GM12891 (cell line): ENCODE measurements at places on chromosomes 3 and 15.

GRCh38 chr15:87938031-87938430 lies 318.5 kb downstream of the NTRK3 start:
- DNase-seq, result no peak

- DNase-seq, result no peak
Observed at GRCh38 chr3:4429648-4430350, 37.3 kb downstream of the SUMF1 start.

DNA sequence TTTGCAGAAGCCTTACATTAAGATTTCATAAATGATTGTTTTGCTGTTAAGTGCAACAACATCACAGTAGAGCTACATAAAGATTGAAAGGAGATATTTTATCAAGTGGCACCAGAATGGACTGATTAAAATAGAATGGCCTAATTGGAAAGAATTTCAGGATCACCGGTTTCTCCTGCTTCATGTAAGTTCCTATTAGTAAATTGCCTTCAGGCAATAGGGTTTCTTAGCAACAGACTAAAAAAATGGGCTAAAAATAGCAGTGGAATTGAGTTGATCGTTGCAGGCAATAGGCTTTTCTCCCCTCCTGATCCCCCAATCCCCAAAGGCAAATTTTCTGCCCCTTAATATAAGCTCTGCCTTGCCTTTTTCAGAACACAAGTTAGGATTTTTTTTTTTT lies 917 bp downstream of the LNP1 start:
- DNase-seq, result no peak

GRCh38 chr3:39529577-39529976 lies 62.1 kb downstream of the MOBP start:
- no peak for DNase-seq

GRCh38 chr3:144121661-144122060 lies 150.0 kb downstream of the DIPK2A start:
- no peak for DNase-seq

GRCh38 chr15:52622791-52623190 lies 54.0 kb upstream of the ARPP19 start:
- no peak for DNase-seq

- DNase-seq, result peak; percentile 86
Observed at GRCh38 chr15:89430530-89431341, 65.6 kb downstream of the RHCG start.

DNA sequence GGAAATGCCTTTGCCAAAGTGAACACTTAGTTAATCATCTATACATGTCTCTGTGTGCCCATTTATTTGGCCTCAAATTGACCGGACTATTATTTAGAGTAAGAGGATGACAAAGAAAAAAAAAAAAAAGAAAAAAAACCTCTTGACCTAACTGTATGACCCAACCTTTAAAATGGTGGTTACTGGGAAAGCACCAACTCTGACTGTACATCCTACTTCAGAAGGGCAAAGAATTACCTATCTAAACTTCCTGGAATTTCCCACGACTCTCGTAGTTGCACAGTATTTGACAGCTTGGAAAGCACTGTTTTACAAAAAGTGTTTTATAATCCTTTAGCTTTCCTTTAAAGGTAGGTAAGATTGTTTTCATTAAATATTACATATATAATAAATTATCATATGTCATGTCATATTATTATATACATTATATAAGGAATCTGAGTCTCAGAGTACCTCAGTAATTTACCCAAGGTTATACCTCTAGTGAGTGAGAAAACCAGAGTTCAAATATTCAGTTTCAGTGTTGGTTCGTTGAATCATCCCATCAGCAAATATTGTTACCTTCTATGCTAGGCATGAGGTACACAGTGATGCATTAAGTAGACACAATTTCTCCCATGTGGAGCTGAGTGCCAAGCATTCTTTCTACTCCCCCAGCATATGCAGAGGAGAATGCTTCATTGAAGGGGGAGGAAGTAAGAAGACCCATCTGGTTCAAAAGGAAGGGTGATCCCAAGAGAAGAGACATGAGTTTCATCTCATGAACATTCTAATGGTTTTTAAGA lies 5.0 kb downstream of the BCL2A1 start:
- DNase-seq, result no peak

- DNase-seq, result no peak
Observed at GRCh38 chr15:57213862-57214261, 162.4 kb upstream of the CGNL1 start.

GRCh38 chr15:95175914-95176658 lies 944.7 kb downstream of the MCTP2 start:
- DNase-seq, result no peak

DNA sequence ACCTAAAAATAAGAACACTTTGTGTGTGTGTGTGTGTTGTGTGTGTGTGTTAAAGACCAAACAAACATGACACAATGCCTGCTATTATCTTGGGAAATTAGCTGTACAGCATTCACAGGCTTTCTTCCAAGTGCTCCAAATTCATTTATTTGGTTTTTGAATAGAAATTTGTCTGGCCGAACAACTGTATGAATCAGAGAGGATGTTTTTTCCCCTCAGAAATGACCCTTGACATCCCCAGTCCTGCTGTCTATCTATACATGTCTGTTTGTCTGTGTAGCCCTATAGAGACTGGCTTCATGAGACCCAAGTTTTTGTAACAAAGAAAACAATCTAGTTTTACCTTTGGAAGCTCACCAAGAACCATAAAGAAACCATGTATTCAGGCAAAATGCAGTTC lies 549.8 kb downstream of the NSUN3 start:
- DNase-seq, result no peak

DNA sequence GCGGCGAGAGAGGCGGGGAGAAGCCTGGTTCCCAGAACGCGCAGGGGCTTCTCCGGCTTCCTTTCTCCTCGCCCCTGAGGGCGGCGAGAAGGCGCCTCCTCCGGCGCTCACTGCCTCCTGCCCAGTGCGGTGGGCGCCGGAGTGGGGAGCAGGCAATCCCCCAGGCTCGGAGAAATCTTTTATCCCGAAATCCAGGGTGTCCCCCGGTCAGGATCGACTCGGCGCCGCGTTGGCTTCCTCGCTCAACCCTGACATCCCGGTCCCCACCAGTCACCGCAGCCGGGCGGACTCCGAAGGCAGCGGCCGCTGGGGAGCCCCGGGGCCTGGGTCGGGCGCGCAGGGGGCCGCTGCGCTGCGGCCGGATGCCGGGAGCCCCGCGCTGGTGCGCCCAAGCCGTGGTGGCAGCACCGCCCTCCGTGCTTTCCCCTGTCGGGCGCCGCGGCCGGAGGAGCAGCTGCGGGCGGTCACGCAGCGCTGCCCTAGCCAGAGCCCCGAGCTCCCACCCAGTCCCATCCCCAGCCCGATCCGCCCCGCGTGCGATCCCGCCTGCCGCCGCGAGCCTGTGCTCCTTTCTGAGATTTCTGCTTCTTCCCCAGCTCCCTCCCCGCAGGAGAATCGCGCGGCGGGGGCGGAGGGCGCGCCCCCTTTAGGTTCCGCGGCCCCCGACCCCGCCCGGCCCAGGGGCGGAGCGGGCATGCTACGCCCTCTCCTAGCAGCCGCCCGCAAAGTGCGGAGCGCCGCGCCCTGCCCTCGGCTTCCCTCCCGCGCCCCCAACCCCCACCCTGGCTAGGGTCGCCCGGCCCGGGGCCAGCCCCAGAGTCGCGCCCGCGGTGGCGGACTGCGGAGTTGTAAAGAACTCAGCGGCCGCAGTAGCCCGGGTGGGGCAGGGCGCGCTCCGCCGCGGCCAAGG lies 683 bp upstream of the CACNA2D3 start:
- peak; percentile 28 for DNase-seq

GRCh38 chr3:106530367-106530766 lies 661.6 kb upstream of the CBLB start:
- DNase-seq, result no peak

- DNase-seq, result no peak
Observed at GRCh38 chr15:90097475-90097874, 4.8 kb downstream of the IDH2 start.

DNA sequence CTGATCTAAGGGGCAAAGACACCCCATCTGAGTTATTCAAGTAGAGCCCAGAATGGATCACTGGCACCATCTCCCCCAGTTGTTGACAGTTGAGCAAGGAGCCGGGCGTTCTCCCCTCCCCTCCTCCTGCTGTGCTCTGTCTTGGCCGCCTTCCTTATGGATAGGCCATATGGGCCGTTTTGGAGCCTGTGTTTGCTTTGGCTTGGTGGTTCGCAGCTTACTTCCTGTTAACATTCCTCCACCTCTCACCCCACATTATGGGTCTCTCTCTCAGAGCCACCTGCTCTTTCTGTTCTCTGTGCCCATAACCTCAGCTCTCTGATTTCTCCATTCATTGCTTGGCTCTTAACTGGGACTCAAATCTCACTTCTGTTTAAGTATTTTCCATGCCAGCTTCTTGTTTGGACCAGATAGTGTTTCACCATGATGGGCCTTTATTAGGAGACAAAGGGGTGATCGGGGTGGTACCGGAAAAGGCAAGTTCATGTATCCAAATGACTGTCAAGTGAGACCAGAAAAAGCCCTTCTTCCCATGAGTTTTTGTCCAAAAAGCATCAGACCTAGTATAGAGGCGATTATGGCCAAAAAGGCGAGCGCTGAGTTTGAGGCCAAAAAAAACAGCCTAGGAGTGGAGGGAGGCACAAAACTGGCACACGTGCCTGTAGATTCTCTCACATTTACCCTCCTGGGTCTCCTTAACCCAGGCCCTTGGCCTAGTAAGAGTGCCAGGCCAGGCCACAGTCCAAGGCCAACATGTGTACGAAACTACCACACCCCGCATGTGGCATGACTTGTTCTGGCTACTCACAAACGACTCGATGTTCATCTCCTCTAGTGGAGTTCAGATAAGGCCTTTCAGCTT lies 62.6 kb downstream of the DUT start:
- DNase-seq, result no peak

DNA sequence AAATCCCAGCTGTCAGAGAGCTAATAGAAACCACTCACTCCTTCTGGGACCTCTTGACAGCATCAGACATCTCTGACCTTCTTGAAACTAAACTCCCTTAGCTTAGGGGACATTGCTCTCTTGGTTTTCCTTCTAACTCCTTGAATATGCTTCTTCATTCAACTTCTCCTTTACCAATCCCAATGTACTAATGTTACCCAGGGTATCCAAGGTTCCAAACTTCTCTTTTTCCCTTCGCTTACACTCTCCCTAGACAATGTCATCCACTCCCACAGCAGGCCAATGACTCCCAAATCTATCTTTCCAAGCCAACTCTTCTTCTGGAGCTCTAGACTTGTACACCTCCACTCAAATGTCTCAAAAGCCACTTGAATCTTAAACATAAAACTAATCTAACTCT lies 14.6 kb downstream of the HEXA start:
- no peak for DNase-seq

GRCh38 chr15:74397239-74398068 lies 30.0 kb upstream of the CYP11A1 start:
- no peak for DNase-seq

- no peak for DNase-seq
Observed at GRCh38 chr3:89216016-89216739, 108.8 kb downstream of the EPHA3 start.

GRCh38 chr3:155496206-155496605 lies 202.7 kb upstream of the STRIT1 start:
- DNase-seq, result no peak

DNA sequence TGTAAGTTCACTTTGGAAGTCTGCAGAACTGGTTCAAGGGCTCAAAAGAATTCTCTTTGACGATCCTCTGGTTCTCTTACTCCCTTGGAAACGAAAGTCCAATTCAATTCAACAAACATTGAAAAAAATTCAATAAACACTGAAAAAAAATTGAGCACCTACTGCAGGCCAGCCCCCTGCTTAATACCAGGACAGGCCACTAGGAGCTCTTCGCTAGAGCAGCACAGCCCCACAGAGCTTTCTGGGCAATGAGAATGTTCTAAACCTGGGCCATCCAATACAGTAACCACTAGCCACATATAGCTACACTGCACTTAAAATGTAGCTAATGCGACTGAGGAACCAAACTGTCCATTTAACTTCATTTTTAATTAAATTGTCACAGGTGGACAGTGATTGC lies 50.4 kb upstream of the DCLK3 start:
- DNase-seq, result no peak

DNA sequence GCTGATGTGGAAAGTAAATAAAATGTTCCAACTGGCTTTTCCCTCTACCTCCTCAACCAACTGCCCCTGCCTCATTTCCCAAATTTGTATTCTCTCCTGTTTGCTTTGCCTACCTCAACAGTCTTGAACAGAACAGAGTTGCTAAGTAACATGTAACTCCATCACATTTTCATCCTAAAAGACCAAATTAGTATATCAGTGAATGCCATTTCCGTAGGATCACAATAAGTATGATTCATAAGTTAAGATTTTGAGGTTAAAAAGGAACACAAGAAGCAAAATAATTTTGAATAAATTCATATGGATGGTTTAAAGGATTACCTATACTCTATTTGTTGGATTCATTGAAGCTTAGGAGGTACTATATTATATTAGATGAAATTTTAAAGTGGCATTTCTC lies 154.9 kb downstream of the ECT2 start:
- DNase-seq, result no peak

- no peak for DNase-seq
Observed at GRCh38 chr3:137035631-137036030, 77.8 kb downstream of the IL20RB start.

GRCh38 chr15:33720952-33721351 lies 247.3 kb upstream of the CHRM5 start:
- DNase-seq, result no peak

GRCh38 chr15:41892621-41893421 lies 1.0 kb downstream of the SPTBN5 start:
- DNase-seq, result no peak

- DNase-seq, result no peak
Observed at GRCh38 chr3:44041726-44042125, 200.0 kb upstream of the TOPAZ1 start.

DNA sequence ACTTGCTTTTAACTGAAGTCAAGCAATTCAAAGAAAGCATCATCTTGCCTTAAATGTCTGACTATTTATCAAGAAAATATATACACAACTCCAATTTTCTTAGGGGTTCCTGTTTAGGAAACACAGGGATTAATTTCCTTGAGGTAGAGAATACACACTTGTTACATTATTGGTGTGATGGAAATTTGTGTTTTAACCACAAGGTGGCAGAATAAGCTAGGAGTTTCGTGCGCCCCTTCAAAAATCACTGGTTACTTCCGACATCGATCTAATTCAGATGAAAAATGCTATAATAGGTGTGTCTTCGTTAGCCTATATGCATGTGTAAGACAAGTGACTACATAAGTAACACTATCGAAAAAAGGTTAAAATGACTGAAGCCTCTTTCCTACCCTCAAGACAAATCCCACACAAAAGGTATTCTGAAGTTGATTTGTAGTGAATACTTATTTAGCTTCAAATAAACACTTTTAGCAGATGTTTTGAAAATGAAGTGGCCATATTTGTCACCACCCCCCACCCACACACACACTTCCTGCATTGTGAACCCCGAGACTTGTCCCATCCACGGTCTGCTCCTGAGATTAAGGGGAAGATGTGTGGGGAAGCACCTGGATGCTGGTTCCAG lies 246.5 kb downstream of the ROBO1 start:
- DNase-seq, result no peak

DNA sequence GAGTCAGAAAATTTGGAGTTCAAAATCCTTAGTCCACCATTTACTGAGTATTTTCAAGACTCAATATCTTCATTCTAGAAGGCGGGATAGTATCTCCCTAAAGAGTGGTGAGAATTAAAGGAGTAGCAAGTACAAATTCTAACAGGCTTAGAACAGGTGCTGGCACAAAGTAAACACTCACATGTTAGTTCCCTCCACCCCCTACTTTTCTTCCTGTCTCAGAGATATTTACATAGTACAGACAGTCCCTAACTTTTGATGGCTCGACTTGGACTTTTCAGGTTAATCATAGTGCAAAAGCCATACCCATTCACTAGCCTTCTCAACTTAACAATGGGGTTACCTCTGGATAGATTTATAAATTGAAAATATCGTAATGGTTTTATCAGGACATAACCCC lies 476.2 kb upstream of the RASGRP1 start:
- no peak for DNase-seq
